Left forelimb (tissue), 1 donor: ENCODE measurements at places on chromosomes 1 and 21.

DNA sequence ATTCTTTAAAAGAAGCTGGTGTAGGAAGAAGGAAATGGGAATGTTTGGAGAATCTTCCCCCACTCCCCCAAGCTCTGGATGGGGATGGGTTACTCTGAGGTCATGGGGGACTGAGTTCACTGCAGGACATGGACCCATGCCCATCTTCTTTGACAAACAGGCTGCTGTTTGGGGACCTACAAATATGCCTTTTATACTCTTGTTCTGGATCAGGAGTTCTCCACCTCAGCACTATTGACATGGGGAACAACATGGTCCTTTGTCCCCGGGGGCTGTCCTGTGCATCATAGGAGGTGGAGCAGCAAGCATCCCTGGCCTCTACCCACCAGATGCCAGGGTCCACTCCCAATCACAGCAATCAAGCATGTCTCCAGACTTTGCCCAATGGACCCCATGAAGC lies 365.8 kb upstream of the C1orf174 start:
- DNase-seq: no peak

DNA sequence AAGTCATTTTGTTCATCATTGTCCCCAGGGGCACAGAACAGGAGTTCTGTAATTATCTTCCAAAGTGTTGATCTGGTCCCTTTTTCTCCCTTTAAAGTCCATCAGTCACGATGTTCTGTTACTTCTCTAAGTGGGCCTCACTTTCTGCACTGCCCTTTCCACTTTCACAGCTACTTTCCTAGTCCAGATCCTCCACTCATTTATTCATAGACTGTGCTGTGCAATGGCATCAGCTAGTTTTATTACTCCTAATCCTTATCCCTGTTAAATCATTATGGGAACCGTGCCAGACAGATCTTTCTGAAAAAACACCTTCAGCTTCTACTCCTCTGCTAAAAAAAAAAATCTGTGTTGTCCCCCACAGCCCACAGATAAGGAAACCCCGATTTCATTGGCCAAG lies 64.0 kb upstream of the BCL10 start:
- DNase-seq: no peak

DNA sequence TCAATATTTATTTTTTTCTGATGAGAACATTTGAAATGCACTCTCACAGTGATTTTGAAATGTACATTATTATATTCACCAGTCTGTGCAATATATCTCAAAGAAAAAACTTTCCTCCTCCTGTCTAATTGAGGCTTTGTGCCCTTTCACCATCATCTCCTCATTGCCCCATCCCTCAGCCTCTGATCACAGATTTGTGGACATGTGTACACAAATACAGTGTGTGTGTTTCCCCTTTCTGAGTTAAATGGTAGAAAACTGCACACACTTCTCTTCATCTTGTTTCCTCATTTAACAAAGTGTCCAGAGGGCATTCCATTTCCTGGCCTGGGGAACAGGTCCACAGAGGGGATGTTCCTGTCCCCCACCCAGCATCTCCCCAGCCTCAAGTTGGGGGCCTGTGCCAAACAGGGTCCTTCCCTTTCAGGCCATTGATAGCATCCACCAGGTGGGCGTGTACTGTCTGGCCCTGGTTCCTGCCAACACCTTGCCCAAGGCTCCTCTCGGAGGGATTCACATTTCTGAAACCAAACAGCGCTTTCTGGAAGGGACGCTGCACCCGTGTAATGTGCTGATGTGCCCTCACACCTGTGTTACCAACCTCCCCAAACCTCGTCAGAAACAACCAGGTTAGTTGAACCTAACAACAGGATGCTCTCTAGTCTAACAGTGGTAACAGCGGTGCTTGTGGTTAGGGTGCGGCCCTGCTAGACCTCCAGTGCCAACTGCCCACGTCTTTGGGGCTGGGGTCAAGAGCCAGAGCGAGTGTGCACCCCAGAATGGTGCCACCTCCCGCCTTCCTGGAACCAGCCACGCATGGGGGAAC lies 54.6 kb downstream of the S100B start:
- DNase-seq: no peak

- DNase-seq: no peak
Measured at GRCh38 chr1:213122514-213122929, 71.5 kb downstream of the RPS6KC1 start.
